ENCODE measurements at places on chromosomes 2 and 18.
A peak's percentile ranks its signal among the peaks of the same experiment; 100 is the strongest.

DNA sequence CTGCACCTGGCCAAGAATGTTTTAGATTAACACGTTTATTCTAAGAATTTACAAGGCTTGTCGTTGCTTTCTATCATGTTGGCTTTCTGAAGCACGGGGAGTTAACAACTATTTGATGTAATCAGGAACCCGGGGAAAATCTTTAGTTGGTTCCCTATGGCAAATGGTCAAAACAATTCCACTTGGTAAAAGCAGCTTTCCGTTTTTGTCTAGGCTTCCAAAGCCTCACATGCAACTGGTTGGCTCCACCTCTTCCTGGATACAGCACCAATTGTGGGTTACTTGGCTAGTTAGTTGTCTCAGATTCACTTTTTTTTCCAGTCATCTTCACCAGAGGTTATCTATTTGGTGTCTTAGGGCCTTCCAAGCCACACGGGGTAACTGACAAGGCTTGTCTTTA is 2.8 kb downstream of the COLEC12 start:
- no peak for DNase-seq

- DNase-seq = no peak
Measured at GRCh38 chr18:46497129-46497528, 159.9 kb downstream of the LOXHD1 start.

DNA sequence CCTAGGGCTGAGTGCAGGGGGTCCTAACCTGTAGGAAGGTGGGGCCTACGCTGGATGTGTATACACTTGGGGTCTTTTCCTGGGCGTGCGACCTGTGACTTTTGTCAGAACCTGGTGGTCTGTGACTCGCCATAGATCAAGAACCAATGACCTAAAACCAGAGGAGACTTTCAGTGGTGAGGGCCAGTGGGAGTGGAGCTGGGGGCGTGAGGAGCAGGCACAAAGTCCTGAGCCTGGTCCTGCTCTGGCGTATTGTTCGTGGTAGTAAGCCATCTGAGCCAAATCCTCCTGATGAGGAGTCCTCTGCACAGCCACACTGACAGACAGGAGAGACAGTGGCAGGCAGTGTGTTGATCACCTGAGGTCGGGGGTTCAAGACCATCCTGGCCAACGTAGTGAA is 8.9 kb downstream of the INPP4A start:
- no peak for DNase-seq

DNA sequence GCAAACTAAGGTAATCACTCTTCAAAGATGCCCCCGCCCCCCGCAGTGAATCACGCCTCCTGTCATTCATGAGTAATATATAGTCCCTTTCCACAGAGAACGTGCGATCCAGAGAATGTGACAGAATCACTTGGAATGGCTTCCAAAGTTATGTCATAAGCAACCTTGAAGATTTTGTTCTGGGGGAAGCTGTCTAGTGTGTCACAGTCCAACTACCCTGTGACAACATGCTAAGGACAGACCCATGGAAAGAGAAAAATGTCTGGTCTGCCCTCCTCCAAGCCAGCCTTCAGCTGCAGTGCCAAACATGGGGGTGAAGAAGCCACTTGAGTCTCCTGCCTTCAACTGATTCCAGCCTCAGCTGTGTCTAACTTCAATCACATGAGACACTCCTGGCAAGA is 259.1 kb downstream of the SS18 start:
- no peak for DNase-seq

DNA sequence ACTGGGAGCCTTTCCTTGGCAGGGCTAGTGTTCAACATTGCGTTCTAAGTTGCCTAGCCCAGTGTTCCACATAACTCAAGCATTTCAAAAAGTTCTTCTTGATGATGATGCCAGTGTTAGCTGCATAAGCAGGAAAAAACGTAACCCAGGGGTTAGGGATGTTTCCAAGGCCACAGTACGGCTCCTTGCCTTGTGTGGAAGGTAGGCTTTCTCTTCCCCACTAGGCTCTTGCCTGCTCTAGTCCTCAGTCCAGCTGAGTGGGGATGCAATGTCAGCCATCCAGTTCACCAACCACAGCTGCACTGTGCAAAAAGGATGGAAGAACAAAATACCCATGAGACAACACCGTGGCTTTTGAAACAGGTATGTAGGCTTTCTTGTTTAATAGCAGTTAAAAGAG is 28.0 kb upstream of the CYP26B1 start:
- no peak for DNase-seq

GRCh38 chr2:26562811-26563645 is 78.1 kb downstream of the CIB4 start:
- no peak for DNase-seq

DNA sequence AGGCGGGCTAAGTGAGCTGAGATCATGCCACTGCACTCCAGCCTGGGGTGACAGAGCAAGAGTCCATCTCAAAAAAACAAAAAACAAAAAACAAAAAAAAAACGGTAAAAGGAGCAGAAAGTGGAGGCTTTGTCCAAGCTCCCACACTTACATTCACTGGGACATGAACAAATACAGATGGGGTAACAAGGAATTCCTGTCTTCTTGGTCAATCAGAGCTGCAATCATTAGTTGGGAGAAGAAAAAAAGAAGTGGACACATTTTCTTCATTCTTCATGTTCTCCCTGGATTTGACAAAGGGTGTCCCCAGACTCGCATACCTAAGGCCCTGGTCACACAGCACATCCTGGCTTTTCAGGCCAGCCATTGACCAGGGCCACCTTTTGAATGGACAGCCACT is 124.6 kb downstream of the SOCS6 start:
- DNase-seq = no peak

DNA sequence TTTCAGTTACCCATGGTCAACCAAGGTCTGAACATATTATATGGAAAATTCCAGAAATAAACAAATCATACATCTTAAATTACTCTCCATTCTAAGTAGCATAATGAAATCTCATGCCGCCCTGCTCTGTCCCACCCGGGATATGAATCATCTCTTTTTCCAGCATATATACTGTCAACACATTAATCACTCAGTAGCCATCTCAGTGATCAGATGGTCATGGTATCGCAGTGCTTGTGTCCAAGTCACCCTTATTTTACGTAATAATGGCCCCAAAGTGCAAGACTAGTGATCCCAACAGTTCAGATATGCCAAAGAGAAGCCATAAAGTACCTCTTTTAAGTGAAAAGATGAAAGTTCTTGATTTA is 43.8 kb downstream of the OSBPL6 start:
- no peak for DNase-seq

DNA sequence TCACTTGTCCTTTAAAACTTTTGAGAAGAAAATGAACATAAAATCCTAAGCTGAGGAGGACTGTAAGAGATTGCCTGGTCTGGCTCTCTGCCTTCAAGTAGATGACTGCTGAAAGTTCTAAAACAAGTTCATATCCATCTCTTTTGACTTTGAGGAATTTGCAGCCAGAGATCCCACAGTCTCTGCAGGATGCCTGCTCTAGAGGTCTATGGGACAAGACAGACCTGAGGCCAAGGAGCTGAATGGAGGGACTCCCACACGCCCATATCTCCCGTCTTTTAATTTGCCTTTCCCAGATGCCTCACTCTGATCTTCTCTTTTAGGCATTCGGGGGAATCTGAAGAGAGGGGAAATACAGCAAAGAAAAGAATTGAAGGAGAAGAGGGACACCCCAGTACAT is 255.9 kb upstream of the RASGRP3 start:
- no peak for DNase-seq

- DNase-seq = no peak
Measured at GRCh38 chr2:138201286-138201685, 237.0 kb downstream of the HNMT start.

- DNase-seq = no peak
Measured at GRCh38 chr18:69838620-69839411, 108.9 kb downstream of the CD226 start.

- DNase-seq = peak; percentile 60
Measured at GRCh38 chr2:1990724-1991123, 246.4 kb upstream of the PXDN start.

- DNase-seq = no peak
Measured at GRCh38 chr2:159010340-159010739, 41.9 kb downstream of the TANC1 start.

GRCh38 chr2:202911512-202912341 is at the start of the genes CARF and WDR12:
Gene CARF, plus strand, starts transcription at chr2:202912275. Its CDS starts 29,628 bp downstream, at chr2:202941903.
Gene WDR12, minus strand, starts transcription at chr2:202911673. Its CDS starts 197 bp downstream, at chr2:202911476.
- peak; percentile 98 for DNase-seq

- DNase-seq = no peak
Measured at GRCh38 chr2:101830555-101830954, 133.0 kb downstream of the MAP4K4 start.

- DNase-seq = no peak
Measured at GRCh38 chr2:192087398-192087958, 107.3 kb downstream of the TMEFF2 start.

DNA sequence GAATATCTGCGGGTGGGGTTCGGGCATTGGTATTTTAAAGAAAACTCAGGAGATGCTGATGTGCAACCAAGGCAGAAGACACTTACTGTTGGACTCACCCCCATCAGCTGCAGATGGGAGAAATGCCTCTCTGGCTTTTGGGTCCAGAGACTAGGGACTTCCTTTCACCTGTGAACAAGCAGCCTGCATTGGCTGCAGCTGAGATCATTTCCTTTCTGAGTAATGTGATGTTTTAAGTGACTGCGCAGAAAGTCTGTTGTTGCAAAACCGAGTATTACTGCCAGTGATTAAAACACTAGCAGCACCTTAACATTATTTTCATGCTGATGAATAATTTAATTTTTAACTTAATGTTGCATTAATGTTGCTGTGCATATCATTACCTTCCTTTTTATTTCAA is 143.0 kb downstream of the TSN start:
- DNase-seq = no peak

DNA sequence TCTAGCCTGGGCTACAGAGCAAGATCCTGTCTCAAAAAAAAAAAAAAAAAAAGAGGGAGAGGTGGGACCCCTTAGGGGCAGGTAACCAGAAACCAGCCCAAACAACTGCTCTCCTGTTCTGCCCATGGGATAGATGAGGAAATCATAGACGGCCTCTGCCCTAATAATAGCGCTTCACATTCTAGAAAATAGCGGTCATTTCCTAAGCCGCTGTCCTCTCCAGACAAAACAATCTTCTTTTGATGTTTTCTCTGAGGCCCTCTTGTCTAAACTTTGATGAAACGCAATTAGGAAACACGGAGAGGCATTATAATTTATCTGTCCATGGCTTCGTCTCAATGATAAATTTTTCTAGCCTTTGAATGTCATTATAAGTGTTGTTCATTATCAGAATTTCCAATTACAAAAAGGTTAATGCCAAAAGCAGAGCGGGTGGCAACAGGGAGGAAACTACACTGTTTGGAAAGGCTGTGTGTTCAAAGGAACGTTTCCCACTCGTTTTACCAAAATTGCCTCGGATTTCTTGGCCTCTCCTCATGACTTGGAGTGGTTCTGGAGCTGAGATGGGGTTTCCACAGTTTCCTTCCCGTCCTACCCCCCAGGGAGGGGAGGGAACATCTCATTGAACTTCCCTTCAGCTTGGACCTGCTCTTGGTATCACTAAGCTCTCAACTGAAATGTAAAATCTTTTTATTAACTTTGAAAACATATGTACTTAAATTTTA is 151.6 kb upstream of the ZNF236 start:
- no peak for DNase-seq

GRCh38 chr18:28529644-28530043 is 352.7 kb upstream of the CDH2 start:
- no peak for DNase-seq

DNA sequence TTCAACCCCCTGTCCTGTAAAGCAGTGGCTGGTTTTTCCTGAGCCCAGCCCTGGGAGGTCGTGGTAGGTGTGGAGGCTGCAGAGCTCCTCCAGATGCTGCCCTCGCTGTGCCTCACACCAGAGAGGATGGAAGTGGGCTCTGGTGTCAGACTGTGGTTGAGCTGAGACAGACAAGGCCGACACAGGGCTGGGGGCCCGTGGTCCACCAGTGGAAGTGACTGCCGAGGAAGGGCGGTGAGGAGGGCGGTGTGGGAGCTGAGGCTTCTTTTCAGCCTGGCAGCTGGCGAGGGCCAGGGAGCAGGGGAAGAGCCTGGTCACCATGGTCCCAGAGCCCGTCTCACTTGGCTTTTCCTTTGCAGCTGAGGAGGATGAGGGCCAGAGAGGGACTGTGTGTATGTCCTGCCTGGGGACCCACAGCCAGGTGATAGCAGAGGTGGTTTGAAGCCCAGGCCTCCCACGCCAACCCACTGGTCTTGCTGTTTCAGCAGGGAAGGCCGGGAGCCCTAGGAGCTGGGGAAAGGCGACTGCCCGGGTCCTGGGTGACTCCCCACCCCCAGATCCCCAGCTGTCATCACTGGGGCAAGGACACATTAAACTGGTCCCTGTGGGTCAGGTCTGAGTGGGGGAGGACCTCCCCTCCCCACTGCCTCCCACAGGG is 8.5 kb downstream of the SFTPB start:
- no peak for DNase-seq

- no peak for DNase-seq
Measured at GRCh38 chr2:192424243-192424642, 229.5 kb upstream of the TMEFF2 start.

- DNase-seq = no peak
Measured at GRCh38 chr18:21484851-21485636, 115.5 kb downstream of the ESCO1 start.

DNA sequence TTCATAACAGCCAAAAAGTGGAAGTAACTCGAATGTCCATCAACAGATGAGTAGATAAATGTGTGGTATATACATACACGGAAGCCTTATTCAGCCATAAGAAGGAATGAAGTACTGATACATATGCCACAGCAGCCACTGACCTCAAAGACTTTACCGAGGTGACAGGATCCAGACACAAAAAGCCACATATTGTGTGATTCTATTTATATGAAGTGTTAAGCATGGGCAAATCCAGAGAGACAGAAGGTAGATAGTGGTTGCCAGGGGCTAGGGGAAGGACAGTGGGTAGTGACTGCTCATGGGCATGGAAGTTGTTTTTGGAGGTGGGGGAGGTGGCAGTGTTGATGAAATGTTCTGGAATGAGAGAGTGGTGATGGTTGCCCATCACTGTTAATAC is 33.9 kb downstream of the ZAP70 start:
- DNase-seq = no peak

- DNase-seq = no peak
Measured at GRCh38 chr2:185475914-185476313, 262.7 kb upstream of the FSIP2 start.

DNA sequence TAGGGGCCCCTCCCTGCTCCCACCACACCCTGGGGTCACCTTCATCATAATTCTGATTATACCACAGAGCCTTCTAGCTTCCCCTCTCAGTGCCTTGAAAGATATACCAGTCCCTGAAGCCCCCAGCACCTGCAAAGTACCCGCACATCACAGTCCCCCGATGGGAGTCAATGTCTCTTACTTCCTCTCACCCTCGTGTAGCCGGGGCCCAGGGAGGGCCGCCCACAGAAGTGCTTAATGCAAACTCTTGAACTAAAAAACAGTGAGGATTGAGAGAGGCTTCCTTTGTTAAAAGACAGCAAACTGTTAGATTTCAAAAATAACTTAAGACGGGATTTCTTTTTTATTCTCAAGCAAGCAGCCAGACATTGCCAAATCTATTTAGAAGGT is 76.5 kb downstream of the SFXN5 start:
- DNase-seq = no peak

GRCh38 chr2:191797500-191797899 is 49.4 kb downstream of the CAVIN2 start:
- no peak for DNase-seq
